Activated CD8-positive, alpha-beta memory T cell treated with anti-CD3 and anti-CD28 coated beads for 24 hours (primary cell): ENCODE measurements at places on chromosomes 6 and 20.

DNA sequence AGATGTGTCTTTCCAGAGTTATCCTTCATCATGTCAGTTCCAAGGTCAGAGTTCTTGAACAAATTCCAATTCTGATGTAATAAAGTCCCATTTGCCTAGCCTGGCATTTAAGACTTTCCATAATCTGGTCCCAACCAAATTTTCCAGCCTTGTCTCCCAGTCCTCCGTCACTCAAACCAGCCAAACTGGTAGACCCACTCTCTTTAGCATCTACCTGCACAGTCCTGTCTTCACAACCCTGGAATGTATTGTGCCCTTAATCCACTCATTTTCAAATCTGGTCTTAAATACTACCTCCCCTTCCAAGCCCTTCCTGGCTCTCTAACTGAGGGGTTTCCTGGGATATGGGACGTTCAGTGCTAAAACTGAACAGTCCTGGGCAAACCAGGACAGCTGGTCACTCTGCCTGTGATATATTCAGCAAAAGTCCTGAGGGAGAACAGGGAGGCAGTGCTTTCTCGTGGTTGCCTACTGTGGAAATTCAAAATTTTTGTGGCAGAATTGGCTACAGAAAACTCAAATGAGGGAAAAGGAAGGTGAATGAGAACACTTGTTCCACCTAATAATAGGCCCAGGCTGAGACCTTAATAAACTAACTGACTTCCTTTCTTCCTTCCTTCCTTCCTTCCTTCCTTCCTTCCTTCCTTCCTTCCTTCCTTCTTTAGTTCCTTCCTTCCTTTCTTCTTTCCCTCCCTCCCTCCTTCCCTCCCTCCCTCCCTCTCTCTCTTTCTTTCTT is 10.8 kb upstream of the AKAP7 start:
- no peak for DNase-seq

DNA sequence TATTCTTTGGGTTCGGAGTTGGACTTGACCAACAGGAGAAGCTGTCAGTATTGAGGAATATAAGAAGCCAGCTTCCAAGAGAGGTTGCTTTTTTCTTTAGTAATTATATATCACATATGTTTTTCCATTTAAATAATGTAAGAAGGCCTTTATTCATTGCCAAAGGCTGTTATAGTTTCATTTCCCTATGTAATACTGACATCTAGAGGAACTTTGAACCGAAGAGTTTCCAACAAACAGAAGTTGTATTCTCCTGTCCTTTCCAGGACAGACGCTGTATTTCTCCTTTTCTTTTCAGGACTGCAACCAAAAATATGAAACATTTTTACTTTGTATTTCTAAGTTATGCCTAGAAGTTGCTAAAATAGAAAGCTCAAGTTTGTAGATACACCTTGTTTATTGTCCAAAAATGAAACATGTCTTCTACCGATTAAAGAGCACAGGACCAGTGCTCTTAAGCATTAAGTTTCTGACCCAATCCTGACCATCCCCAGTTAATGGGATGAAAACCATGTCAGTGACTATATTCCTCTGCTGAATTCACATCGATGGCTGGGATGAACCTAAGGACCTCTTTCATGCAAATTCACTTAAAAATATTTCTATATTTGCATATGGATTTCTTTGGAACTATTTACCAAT is 55.1 kb downstream of the MYLK4 start:
- DNase-seq = no peak

GRCh38 chr6:43796168-43796567 is 26.2 kb downstream of the VEGFA start:
- no peak for DNase-seq

- DNase-seq = peak; percentile 68
These were observed 68.0 kb downstream of the PLAGL1 start for GRCh38 chr6:143940011-143940597.

GRCh38 chr20:46696791-46697279 is 7.6 kb upstream of the TP53RK start:
- DNase-seq = no peak

- DNase-seq = no peak
These were observed 132.9 kb upstream of the MCHR2 start for GRCh38 chr6:100126790-100127484.

- DNase-seq = no peak
These were observed 23.6 kb downstream of the STXBP5 start for GRCh38 chr6:147227770-147228320.

DNA sequence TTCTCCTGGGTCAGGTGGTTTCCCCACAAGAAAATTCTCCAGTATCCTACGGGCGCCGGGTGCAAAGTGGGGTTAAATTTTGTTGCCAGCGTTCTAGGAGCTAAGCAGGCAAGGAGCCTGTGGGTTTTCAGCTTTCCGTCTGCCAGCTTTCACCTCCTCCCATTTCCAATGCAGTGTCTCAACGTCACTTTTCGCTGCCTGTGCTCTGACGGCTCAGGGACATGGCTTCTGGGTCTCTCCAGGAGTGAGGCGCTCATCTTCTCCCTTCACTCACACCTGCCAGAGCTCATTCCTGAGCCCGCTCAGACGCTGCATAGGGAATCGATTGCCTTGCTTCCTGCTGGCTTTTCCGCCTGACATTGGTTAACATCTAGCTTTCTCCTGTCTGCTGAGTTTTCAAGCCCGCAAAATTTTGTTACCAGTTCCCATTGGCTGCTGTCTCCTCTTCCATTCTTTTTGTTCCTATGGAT is 7.3 kb upstream of the NAA20 start:
- no peak for DNase-seq

DNA sequence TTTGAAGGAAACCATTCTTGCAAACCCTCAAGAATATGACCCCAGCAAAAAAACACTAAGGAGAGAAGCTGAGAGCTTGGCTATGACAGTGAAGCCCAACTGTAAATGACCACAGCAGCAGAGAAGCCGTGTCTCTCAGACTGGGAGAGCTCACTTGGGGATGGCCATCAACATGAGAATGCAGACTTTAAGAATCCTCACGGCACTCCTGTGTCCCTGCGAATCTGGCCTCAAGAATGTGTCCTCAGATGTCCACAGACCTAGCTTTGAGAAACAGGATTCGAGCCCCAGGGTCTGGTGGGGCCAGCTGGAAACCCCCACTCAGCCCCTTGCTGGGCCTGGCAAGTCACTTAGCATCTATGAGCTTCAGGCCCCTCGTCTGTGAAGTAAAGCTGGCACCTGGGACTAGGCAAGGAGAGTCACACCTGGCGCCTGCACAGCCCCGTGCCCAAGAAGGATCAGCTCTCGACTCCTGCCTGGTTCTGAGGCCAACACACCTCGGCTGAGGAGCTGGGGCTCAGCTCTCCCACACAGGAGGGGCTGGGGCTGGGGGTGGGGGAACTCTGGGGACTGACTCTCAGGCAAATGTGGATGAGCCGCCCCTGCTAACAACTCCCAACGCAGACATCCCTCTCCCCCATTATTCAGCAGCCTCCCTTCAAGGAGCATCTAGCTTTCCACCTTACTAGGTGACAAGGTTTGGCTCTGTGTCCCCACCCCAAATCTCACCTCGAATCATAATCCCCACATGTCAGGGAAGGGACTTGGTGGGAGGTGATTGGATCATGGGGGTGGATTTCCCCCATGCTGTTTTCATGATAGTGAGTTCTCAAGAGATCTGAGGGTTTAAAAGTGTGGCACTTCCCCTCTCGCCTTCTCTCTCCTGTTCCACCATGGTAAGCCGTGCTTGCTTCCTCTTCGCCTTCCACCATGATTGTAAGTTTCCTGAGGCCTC is 97.7 kb downstream of the GRM4 start:
- DNase-seq = no peak

DNA sequence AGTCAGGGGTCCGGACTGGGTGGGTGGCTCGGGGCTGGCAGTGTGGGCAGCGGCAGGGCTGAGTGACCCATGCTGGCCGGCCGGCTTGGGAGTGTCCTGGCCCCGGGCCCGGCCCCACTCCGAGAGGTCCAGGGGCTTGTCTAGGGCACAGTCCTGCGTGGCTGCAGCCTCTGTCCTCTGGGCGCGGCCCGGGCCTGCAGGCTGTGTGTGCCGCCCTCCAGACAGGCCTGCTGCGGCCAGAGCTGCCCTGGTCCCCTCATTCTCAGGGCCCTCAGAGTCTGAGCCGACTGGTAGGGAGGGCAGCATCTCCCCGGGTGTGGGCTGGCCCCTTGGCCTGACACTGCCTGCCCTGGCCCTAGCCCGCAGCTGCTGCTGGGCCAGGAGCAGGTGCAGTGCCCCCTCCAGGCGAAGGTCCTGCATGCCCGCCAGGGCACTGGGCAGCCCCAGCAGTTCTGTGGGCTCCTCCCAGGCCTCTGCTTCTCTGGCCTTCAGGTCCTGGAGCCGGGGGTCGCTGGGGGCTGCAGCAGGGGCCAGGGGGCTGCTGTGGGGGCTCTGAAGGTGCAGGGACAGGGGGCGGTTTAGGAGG is 6.9 kb upstream of the CABLES2 start:
- DNase-seq = no peak

DNA sequence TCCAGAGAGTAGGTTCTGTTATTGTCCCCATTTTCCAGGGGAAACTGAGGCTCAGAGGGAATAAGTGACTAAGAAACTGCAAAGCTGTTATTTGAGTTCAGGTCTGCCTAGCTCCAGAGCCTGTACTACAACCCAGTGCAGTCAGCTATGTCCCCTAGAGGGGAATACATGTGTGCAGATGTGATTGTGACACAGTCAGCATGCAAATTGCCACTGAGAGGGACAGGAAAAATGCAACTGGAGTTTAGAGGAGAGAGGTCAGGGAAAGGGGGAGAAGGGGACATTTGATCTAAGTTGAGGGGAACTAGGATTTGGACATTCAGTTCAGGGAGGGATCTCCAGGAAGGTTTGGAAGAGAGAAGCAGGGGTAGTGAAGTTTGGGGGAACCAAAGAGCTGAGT is 38.6 kb upstream of the EPB41L1 start:
- DNase-seq = no peak

GRCh38 chr6:67933278-67933677 is 701.8 kb upstream of the ADGRB3 start:
- DNase-seq = no peak

DNA sequence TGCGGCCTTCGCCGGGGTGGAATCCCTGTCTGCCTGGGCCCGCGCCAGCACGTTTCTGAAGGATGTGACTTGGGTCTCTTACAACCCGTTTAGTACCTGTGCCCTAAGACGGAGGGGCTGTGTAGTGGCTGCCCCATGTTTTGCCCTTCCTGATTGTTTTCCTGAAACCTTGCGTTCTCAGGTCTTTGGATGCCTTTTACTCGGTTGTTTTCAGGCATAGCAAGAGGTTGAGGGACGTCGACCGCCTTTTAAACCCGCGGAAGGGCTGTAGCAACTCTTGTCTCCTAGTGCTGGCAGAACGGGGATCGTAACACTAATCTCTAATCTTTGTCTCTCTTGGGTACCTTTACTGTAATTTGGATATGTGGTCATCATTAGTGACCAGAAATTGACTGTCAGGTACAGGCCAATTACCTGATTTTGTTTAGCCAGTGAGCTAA is 706 bp upstream of the NANP start:
- no peak for DNase-seq

GRCh38 chr6:129331450-129332138 is 378.4 kb downstream of the ARHGAP18 start:
- DNase-seq = no peak

- peak; percentile 69 for DNase-seq
These were observed 2.0 kb downstream of the FYN start for GRCh38 chr6:111871207-111871606.

- DNase-seq = no peak
These were observed 14.0 kb downstream of the GCNT2 start for GRCh38 chr6:10535193-10535592.

DNA sequence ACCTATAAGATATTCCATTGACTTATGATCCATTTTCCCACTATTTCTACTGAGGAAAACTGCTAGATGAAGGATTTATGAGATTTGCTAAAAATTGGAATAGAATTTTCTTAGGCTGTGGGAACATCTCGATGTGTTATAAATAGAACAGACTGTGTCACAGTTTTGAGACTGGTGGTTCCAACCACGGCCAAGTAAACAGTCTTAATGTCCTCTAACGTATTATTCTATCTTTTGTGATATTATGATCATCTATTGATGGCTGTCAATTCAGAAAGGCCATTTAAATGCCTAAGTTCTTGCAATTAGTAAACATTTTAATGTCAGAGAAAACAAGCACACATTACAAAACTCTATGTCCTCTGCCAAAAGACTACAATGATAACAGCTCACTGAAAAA is 71.5 kb upstream of the PLN start:
- DNase-seq = no peak

DNA sequence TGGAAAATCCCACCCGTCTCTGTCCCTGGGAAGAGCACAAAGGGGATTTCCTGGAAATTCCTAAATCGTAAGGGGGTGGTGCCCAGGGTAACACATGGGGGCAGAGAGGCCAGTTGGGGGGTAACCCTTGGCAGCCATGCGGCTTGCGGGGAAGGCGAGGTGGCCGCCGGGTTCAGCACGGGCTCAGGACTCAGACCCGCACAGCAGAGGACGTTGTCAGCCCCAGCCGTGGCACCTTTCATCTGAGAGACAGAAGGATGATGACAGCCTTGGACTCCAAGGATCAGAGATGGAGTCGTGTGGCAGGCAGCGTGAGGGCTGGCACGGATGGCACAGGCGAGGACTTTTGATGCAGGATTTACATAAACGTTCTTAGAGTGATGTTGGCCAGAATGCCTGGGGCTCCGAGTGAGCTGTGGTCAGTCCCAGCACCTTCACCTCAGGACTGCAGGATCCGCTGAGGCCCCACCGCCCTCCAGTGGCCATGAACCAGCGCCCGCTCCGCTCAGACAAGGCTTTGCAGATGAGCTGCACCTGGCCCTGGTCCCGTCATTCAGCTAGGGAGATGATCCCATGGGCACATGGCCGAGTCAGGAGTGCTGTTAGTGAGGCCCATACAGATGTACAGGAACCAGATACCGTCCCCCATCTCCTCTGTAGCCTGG is 190.3 kb downstream of the TAF4 start:
- no peak for DNase-seq

DNA sequence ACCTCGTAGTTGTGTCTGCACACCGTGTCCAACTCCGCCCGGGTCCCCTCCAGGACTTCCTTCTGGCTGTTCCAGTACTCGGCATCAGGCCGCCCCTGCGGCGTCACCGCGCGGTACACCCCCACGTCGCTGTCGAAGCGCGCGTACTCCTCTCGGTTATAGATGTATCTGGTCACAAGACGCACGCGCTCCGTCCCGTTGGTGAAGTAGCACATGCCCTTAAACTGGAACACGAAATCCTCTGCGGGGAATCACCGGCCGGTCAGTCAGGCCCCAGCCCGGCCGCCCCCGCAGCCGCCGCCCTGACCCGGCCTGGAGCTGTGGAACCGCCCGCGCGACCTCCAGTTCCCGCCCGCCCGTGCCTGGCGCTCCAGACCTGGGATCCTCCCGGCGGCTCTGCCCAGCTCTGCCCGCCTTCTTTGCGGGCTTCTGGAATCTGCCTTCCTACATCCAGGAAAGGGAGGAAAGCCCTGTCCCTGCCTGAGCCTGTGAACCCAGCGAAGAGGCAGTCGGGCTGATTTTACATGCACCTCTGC is 1.6 kb downstream of the HLA-DQB1 start:
- DNase-seq = peak; percentile 73

- no peak for DNase-seq
These were observed 545.4 kb upstream of the JAG1 start for GRCh38 chr20:11219192-11219591.

GRCh38 chr20:61985096-61985495 is 80.6 kb downstream of the TAF4 start:
- no peak for DNase-seq

GRCh38 chr6:85405853-85406198 is 44.1 kb upstream of the NT5E start:
- no peak for DNase-seq
